ENCODE measurements at places on chromosomes 6 and 20.
A peak's percentile ranks its signal among the peaks of the same experiment; 100 is the strongest.

- peaks cover 30% of the 10 kb centered on the region for H3K36me3 ChIP-seq
- H3K27ac ChIP-seq, result no peak overlapping the region
- H3K27me3 ChIP-seq, result no peaks in the 10 kb centered on the region
- H3K4me1 ChIP-seq, result peaks cover 15% of the 10 kb centered on the region
- no peak for DNase-seq
- no peak overlapping the region for H3K4me3 ChIP-seq
Measured at GRCh38 chr6:157887892-157888291, 64.8 kb downstream of the SNX9 start.

GRCh38 chr20:54680872-54681619 is 205.7 kb downstream of the DOK5 start:
- peaks cover 50% of the 10 kb centered on the region for H3K27me3 ChIP-seq
- no peak for DNase-seq
- H3K36me3 ChIP-seq, result no peaks in the 10 kb centered on the region

GRCh38 chr6:37624606-37625574 is 72.8 kb downstream of the MDGA1 start:
- peaks cover 40% of the 10 kb centered on the region for H3K27me3 ChIP-seq
- H3K36me3 ChIP-seq, result no peaks in the 10 kb centered on the region
- peak overlapping the region; percentile 53 for H3K4me3 ChIP-seq
- H3K4me1 ChIP-seq, result peaks cover 18% of the 10 kb centered on the region
- peak; percentile 58 for DNase-seq

- DNase-seq, result no peak
- H3K27me3 ChIP-seq, result peaks cover 10% of the 10 kb centered on the region
- H3K27ac ChIP-seq, result no peak overlapping the region
- no peaks in the 10 kb centered on the region for H3K36me3 ChIP-seq
- no peak overlapping the region for H3K4me3 ChIP-seq
Measured at GRCh38 chr6:169300916-169301315, 47.3 kb upstream of the THBS2 start.

- H3K4me1 ChIP-seq, result no peaks in the 10 kb centered on the region
- DNase-seq, result no peak
- no peak overlapping the region for H3K4me3 ChIP-seq
- no peaks in the 10 kb centered on the region for H3K36me3 ChIP-seq
- no peak overlapping the region for H3K27ac ChIP-seq
- H3K27me3 ChIP-seq, result no peaks in the 10 kb centered on the region
Measured at GRCh38 chr6:19587238-19587942, 249.8 kb upstream of the ID4 start.

GRCh38 chr20:835608-836045 is 2.1 kb downstream of the FAM110A start:
- peaks cover 36% of the 10 kb centered on the region for H3K4me1 ChIP-seq
- H3K36me3 ChIP-seq, result no peaks in the 10 kb centered on the region
- H3K4me3 ChIP-seq, result no peak overlapping the region
- DNase-seq, result peak; percentile 78
- no peaks in the 10 kb centered on the region for H3K27me3 ChIP-seq
- peak overlapping the region; percentile 50 for H3K27ac ChIP-seq

DNA sequence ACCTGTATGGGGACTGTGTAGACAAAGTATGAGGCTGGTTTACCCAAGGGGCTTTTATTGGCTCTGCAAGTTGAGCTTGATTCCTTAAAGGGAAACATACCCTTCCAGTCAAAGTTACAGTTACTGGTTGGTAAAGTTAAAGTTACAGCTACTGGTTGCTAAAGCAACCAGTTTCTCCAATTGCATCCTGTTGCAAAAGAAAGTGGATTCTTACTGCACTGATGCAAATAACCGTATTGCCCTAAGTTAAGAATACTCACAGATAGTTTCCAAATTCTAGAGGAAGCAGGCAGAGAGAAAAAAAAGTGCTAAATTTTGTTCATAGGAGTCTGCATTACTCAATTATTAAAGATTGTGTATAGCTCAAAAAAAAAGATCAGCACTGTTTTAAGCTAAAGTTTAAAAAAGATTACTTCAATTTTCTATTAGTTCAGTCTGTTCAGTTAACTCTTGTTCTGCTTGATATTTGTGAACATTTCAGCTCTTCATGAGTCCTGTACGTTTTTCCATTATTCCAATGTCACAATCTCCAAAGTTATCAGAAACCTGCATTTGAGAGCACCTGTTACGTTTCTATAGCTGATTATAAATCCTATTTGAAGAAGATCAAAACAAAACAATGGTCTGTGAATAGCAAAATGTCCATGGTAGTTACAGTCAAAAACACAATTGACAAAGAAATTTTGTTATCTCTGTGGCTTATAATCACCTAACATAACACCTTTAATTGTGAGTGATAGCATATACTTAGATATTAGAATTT is 8.6 kb upstream of the IL22RA2 start:
- H3K36me3 ChIP-seq, result no peaks in the 10 kb centered on the region
- H3K4me3 ChIP-seq, result no peak overlapping the region
- H3K27ac ChIP-seq, result no peak overlapping the region
- H3K4me1 ChIP-seq, result no peaks in the 10 kb centered on the region
- no peaks in the 10 kb centered on the region for H3K27me3 ChIP-seq

GRCh38 chr6:160861824-160862223 is 129.7 kb upstream of the MAP3K4 start:
- H3K27ac ChIP-seq, result no peak overlapping the region
- no peak overlapping the region for H3K4me3 ChIP-seq
- H3K36me3 ChIP-seq, result no peaks in the 10 kb centered on the region
- no peaks in the 10 kb centered on the region for H3K4me1 ChIP-seq

DNA sequence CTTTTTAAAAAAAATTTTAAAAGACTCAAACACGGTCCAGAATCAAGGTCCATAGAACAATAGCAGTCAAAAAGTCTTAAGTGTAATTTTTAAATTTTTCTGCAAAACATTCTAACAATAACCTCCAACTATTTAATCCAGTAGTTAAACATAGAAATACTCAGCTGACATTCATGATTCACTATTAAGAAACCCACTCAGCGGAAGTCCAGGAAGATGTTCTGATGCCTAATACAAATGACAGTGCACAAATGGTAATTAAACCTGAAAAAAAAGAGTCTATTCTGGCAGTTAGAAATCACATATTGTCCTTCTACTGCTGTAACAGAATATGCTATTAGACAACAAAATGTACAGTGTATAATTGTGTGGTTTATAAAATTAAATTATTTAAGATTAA is 128.2 kb upstream of the BMP5 start:
- H3K36me3 ChIP-seq, result no peaks in the 10 kb centered on the region
- H3K27ac ChIP-seq, result no peak overlapping the region
- no peaks in the 10 kb centered on the region for H3K27me3 ChIP-seq
- H3K4me3 ChIP-seq, result no peak overlapping the region
- DNase-seq, result no peak

DNA sequence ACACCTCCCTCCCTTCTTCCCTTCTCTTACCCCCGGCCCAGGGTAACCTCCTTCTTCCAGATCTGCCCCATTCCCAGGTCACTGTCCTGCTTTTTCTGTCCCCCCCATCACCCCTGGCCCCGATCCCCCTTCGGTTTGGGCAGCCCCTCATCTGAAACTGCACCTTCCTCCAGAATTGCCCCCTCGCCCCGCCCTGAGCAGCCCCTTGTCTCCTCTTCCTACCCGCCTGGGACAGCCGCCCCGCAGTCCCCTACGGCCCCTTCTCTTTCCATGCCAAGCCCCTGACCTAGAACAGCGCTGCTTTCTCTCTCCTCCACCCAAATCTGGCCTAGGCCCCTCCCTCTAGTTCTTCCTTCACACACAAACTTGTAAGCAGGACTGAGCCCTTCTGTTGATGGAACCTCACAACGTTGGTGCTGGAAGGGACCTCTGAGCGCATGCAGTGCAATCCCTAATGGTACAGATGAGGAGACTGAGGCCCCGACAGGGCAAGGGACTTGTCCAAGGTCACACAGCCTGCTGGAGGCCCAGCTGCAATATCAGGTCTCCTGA is 630 bp downstream of the PPP2R5D start:
- peaks cover 59% of the 10 kb centered on the region for H3K4me1 ChIP-seq
- H3K27ac ChIP-seq, result peak overlapping the region; percentile 88
- H3K36me3 ChIP-seq, result peaks cover 11% of the 10 kb centered on the region
- DNase-seq, result no peak
- no peaks in the 10 kb centered on the region for H3K27me3 ChIP-seq

DNA sequence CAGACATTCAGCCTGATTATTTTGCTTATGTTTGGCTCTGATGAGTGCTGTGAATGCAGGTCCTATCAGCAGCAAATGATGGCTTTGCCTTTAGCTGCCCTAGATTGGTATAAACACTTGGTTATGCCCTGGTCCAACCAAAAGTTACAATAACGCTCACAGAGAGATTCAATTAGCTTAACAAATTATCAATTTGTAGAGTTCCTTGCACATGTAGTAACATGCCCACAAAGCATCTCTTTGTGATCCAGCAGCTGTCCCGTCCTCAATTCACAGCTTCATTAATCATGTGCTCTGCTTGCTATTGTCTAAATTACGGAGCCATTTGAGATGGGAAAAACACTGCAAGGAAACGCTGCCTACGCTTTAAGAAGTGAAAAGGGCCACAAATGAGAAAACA is 457.9 kb downstream of the HDGFL1 start:
- no peak overlapping the region for H3K4me3 ChIP-seq
- DNase-seq, result no peak
- H3K27ac ChIP-seq, result no peak overlapping the region

DNA sequence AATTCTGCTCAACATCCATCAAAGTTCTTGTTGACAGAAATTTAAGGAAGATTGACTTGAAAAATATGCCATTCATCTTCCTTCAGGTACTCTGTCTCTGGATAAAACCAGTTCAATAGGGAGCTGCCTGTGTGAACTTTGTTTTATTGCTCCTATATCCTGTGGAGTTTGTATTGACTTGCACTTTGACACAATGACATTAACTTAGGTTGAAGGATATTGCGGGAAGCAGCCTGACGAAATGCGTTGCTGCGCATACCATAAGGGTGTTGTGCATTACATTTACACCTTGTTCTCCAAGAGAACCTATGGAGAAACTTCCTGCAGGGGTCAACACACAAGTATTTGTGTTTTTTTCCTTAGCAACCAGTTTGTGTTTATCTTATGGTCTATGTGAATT is 185.4 kb upstream of the GRIK2 start:
- no peaks in the 10 kb centered on the region for H3K36me3 ChIP-seq
- no peaks in the 10 kb centered on the region for H3K27me3 ChIP-seq
- H3K4me3 ChIP-seq, result no peak overlapping the region
- H3K27ac ChIP-seq, result no peak overlapping the region

DNA sequence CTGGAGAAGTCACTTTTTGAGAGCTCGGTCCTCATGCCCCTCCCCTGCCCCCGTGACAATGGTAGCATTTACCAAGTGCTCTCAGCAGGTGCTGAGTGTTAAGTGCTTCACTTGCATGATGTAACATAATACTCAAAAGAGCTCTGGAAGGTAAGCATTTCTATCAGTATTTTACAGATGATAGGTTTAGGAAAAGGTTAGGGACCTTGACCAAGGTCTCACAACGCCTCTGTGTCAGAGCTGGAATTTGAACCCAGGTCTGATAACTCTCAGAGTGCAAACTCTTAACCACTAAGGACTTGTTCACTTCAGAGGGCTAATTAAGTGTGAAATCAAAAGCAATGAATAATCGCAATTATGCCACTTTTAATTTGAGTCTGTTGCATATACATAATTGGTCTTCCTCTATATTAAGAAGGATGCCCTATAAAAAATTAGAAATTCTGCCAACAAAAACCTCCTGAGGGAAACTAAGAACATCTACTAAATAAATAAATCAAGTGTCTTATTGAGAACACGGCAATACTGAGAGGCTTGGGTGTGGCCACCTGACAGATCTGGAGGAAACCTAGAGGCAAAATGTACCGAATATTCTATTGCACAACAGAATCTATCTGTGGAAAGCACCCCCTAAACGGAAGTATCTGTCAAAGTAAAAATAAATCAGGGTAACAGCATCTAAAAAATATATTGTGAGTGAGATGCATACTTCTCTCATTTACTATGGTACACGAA is 109.8 kb downstream of the BACH2 start:
- no peak for DNase-seq
- peaks cover 54% of the 10 kb centered on the region for H3K4me1 ChIP-seq
- no peak overlapping the region for H3K4me3 ChIP-seq
- no peaks in the 10 kb centered on the region for H3K27me3 ChIP-seq
- H3K27ac ChIP-seq, result no peak overlapping the region

- no peak for DNase-seq
- H3K4me1 ChIP-seq, result no peaks in the 10 kb centered on the region
- no peaks in the 10 kb centered on the region for H3K36me3 ChIP-seq
- no peak overlapping the region for H3K27ac ChIP-seq
- H3K27me3 ChIP-seq, result peaks cover 46% of the 10 kb centered on the region
Measured at GRCh38 chr6:73532293-73532692, 11.5 kb upstream of the EEF1A1 start.

DNA sequence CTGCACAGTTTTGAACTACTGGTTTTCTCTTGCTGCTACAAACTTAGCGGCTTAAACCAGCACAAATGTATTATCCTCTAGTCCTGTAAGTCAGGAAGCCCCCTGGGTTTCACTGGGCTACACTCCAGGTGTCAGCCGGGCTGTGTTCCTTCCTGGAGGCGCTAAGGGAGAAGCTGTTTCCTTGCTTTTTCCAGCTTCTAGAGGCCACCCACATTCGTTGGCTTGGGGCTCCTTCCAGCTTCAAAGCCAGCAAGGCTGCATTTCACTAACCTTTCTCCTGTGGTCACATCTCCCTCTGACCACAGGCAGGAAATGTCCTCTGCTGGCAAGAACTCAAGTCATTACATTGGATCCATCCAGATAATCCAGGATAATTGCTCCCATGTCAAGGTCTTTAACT is 350.6 kb upstream of the PLCB4 start:
- H3K27ac ChIP-seq, result no peak overlapping the region
- no peaks in the 10 kb centered on the region for H3K36me3 ChIP-seq
- no peaks in the 10 kb centered on the region for H3K27me3 ChIP-seq
- H3K4me3 ChIP-seq, result no peak overlapping the region
- DNase-seq, result peak; percentile 38

GRCh38 chr6:42935322-42935721 is 6.0 kb downstream of the CNPY3 start:
- no peak overlapping the region for H3K4me3 ChIP-seq
- H3K36me3 ChIP-seq, result peaks cover 54% of the 10 kb centered on the region
- peaks cover 32% of the 10 kb centered on the region for H3K4me1 ChIP-seq
- H3K27me3 ChIP-seq, result no peaks in the 10 kb centered on the region
- no peak for DNase-seq

GRCh38 chr6:30885481-30885998 is 1.2 kb downstream of the DDR1 start:
- no peaks in the 10 kb centered on the region for H3K27me3 ChIP-seq
- DNase-seq, result no peak
- peak overlapping the region; percentile 86 for H3K27ac ChIP-seq
- no peaks in the 10 kb centered on the region for H3K36me3 ChIP-seq
- peak overlapping the region; percentile 87 for H3K4me3 ChIP-seq
- H3K4me1 ChIP-seq, result peaks cover 60% of the 10 kb centered on the region
